Sigmoid colon (tissue), 7 donors: ENCODE measurements at places on chromosomes 4 and X. TPM values are rescaled to one million over a fixed set of nuclear protein-coding genes. Genes with fewer than 3 reads are reported as not detected.

- DNase-seq, result no peak
Measured at GRCh38 chr4:157271166-157271869, 50.8 kb downstream of the GRIA2 start.

DNA sequence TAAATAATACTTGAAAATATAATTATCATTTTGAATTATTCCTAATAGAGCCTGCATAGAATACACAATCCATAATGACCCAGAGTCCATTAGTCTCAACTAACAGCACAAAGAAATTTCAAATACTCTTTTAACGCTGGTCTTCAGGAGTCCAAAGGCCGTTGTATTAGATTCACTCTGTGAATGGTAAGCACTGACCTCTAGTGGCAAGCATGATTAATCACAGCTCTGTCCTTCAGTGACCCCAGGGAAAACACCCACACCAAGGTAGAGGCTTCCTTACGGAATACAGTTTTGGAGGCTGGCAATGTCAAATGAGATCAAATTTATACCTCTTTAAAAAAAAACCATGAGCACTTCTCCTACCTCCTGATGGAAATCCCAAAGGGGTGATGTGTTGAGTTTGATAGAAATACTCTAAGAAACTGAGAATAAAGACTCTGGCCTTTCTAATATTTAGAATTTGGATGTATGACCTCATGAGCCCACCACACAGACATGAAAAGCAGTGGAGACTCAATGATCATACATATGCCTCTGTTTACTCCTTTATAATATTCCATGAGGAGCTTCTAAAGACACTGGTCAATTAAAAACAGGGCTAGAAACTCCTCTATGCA is 147.2 kb upstream of the DKK2 start:
- DNase-seq, result no peak

DNA sequence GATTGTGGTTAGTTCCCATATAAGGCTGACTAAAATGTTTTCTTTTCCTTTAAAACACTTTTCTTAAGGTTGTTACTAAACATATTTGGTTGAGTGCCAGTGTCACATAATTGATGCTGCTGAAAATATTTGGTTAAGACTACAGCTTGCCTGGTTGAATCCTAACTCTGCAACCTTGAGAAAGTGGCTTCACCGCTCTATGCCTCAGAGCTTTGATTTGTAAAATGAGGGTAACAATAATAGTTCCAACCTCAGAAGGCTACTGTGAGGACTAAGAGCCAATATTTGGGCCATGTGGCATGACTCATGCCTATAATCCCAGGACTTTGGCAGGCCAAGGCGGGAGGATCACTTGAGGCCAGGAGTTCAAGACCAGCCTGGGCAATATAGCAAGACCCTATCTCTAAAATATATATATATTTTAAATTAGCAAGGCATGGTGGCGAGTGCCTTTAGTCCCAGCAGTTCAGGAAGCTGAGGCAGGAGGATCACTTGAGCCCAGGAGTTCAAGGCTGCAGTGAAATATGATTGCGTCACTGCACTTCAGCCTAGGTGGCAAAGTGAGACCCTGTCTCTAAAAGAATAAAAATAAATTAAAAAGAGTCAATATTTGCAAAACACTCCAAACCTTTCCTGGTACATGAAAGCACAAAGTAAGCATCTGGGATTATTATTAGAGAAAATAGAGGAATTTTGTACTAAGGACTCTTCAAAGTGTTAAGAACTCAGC is 7.1 kb upstream of the NEIL3 start:
- DNase-seq, result no peak

- no peak for DNase-seq
Measured at GRCh38 chr4:106801386-106801785, 234.7 kb downstream of the DKK2 start.

GRCh38 chr4:6265546-6265945 is 4.1 kb upstream of the WFS1 start:
- DNase-seq, result no peak

DNA sequence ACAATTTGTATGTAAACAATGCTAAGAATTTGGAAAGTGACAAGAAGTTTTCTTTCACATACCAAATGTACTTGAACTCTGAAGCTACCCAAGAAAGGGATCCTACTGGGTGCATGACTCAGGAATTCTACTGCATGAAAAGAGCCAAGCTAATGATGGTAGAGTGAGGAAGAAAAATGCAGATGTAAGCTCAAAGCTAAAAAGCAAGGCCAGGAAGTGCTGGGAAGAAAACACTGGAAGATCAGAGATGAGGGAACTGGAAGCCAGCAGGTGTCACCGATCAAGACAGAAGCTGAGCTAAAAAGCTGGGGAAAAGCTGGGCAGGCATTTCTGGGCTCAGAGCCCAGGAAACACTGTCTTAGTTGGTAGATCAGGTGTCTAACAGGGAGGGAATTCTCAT is 449.1 kb downstream of the NKX6-1 start:
- no peak for DNase-seq

DNA sequence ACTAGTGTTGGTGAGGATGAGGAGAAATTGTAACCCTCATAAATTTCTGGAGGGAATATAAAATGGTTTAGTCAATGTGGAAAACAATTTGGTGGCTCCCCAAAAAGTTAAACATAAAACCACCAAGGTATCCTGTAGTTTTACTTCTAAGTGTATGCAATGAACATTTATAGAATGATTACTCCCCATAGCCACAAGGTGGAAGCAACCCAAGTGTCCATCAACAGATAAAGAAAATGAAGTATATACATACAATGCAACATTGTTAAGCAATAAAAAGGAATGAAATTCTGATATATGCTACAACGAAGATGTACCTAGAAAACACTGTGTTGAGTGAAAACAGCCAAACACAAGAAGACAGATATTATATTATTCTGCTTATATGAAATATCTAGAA is 569.1 kb upstream of the GRID2 start:
- DNase-seq, result no peak

GRCh38 chrX:7586126-7586525 is 256.8 kb upstream of the VCX start:
- no peak for DNase-seq

- no peak for DNase-seq
Measured at GRCh38 chrX:7083468-7084396, 63.8 kb upstream of the STS start.

The USP51 gene
- total RNA-seq, result 2.1 TPM

The SRPX2 gene
- 29.6 TPM for total RNA-seq

The BEX2 gene
- 2.2 TPM for total RNA-seq

The GAGE12J gene
- not detected for total RNA-seq
